Activated T-cell treated with anti-CD3 and anti-CD28 coated beads, Interleukin-2, amount 50 U/mL, for 1 hour (primary cell): ENCODE measurements at places on chromosomes 3 and 15.

- no peak for DNase-seq
Measured at GRCh38 chr15:25410649-25411048, 28.2 kb downstream of the UBE3A start.

- DNase-seq: no peak
Measured at GRCh38 chr3:62812631-62813030, 62.6 kb downstream of the CADPS start.

- DNase-seq: no peak
Measured at GRCh38 chr3:13479332-13479581, 849 bp upstream of the HDAC11 start.

- DNase-seq: no peak
Measured at GRCh38 chr15:65194826-65195547, 9.8 kb upstream of the CLPX start.

GRCh38 chr15:63277893-63278456 is 570 bp downstream of the APH1B start:
- DNase-seq: no peak

DNA sequence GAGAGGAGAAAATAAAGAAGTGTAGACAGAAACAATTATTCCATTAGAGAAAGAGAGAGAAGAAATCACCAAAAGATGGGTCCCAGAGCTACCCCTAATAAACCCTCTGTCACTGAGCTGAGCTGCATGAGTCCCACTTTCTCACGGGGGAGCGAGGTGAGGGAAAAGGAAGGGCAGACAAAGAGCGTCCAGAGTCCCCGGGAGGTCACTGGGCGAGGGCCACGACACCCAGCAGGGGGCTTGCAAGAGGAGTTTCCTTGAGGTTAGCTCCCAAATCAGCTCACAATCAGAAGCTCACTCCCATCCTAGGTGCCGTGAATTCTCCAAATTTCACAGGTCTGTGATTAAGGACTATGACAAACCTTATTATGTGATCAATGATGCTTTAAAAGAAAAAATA is 62.3 kb downstream of the XXYLT1 start:
- DNase-seq: no peak

- DNase-seq: no peak
Measured at GRCh38 chr3:46862369-46863025, 747 bp downstream of the MYL3 start.

GRCh38 chr3:47594792-47595191 is 16.1 kb upstream of the CSPG5 start:
- no peak for DNase-seq

DNA sequence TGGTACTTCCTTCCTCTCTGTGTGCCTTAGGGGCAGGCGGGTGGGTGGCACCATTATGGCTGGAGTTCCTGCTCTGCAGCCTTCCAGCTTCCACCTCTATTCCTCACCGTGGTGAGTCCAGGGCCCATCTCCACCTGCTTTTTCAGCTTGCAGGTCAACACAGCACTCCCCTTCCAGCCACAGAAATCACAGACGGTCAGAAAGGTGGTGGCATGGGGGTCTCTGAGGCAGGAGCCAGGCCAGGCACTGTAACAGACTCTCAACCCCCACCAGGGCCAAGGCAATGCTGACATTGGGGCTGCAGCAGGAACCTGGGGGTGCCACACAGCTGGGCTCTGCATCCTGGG is 16.6 kb downstream of the KLF15 start:
- no peak for DNase-seq

- DNase-seq: no peak
Measured at GRCh38 chr3:90080988-90081387, 973.6 kb downstream of the EPHA3 start.

DNA sequence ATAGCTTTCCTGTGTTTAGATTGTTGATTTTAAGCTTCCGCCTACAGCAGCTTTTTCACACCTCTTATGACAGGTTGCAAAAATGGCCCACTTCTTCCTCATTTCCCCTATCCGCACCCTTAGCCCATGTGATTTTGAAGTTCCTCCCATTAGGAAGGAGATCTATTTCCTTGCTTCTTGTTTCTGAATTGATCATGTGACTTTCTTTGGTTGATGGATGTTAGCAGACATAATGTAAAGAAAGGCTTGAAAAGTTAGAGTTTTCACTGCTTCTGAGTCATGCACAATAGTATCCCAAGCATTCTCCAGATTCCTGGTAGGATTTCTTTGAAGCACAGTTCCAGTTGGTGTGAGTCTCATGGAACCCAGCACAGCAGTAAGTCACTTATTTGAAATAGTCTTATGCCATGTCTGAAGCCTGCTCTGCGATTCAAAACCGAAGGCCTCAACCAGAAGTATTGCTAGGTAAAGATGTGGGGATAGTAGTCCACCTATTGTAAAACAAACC is 76.6 kb downstream of the EDEM1 start:
- no peak for DNase-seq

- no peak for DNase-seq
Measured at GRCh38 chr3:65732051-65732935, 306.4 kb downstream of the MAGI1 start.

- DNase-seq: no peak
Measured at GRCh38 chr3:138426211-138426610, 8.2 kb upstream of the ESYT3 start.

DNA sequence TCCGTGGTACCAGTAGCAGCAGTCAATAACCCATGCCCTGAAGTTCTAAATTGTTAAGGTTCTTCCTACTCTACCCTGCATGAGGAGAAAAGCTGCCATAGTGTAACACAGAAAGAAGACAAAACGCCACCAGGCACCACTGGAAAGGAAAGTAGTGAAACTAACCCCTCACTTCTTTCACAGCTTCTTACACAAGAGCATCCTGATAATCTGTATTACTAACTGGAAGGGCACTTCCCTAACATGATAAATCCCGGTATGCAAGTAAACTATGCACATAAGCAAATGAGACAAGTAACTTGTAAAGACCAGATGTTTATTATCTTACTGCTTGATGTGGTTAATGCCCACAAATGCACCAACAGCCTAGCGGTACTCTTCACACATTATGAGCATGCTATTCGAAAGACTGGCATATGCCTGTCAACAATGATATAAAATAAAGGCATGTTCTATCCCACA is 141.3 kb downstream of the ADAM10 start:
- no peak for DNase-seq

DNA sequence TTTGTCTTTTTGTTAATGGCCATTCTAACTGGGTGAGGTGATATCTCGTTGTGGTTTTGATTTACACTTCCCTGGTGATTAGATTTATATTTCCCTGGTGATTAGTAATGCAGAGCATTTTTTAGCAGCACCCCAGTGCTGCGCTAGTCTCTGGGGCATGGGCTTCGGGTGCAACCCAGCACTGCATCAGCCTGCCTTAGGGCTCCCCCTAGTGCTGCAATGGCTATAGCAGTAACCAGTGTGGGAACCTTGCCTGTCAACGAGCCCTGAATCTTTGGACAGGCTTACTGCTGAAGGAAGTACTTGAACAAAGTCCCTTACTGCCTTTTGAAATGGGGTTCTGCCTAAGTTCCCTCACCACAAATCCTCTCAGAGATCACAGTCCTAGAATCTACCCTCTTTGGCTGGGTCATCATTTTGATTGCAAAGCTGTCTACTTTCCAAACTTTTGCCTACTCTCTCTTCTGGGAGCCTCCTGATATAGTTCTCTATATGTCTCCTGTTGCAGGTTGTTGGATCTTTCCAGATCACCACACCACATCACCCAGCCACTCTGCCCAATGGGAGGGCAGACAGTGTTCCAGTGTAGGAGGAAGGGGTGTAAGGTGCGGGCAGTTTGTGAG is 79.2 kb upstream of the CCNL1 start:
- peak; percentile 70 for DNase-seq

DNA sequence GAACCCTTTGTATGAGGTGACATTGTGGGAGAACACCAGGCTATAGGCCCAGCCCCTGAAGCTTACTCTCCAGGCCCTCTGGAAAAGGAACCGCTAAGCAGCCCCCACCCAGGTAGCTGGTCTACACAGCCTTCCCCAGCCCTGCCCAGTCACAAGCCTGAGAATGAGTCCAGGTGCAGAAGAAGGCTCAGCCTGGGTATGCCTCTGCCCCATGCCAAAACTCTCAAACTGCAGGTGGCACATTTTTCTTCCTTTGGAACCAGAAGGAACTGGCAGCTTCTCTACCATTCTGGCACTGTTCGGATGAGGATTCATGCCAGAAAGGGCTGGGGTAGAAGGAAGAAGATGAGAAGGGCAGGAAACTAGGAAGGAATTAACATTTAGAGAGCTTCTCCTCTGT is 23.7 kb upstream of the TBC1D21 start:
- no peak for DNase-seq

DNA sequence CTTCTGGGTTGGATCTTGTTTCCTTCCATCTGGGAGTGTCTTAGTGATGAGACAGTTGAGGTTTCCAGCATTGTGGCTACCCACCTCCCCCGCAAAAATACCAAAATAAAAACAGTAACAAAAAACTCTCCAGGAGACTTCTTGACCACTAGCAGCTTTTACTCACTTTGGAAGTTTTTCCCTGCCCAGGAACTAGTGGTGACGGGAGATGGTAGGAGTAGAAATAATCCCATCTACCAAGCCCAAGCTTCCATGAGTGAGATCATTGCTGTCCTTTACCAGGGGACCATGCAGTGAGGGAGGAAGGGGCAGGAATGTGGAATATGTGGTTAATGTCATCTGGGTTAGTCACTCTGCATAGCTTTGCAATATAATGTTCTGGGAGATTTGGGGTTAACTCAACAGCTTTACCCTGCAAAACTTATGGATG is 187.7 kb downstream of the ITPR1 start:
- DNase-seq: no peak

DNA sequence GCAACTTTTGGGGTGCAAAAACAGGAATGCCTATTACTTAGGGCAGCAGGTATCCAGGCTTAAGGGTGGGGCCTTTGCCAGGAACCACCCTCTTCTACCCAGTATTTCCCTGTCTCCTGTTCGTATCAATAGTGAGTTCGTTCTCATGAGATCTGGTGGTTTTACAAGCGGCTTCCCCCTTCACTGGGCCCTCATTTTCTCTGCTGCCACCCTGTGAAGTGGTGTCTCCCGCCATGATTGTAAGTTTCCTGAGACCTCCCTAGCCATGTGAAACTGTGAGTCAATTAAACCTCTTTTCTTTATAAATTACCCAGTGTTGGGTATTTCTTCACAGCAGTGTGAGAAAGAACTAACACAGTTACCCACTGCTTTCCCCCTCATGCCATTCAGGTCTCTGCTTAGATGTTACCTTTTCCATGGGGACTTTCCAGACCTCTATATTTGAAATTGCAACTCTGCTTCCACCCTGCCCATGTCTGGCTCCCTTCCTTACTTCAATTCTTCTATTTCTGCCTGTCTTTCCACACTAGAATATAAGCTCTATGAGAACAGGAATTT is 23.9 kb upstream of the TRA2B start:
- DNase-seq: no peak

GRCh38 chr15:23039917-23040281 is 530 bp upstream of the TUBGCP5 start:
- no peak for DNase-seq

DNA sequence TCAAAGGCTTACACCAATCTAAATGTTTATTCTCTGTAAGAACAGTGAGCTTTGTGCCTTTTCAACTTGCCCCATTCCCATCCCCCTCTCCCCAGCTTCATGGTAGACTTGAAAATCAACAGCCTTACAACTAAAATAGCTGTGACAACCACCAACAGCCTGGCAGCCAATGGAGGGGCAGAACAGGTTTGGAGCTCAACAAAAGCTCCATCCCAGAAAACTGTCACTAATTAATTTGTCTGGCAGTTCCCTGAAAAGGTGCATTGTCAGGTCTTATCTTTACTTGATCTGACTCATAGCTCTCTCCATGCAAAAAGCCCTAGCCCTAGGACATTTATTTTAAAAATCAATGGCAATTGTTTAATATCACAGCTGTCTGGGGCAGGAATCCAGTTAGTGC is 22.6 kb downstream of the MTHFS start:
- DNase-seq: no peak
